Kidney tubule cell (primary cell): ENCODE measurements at places on chromosomes 6 and 20.
A peak's percentile ranks its signal among the peaks of the same experiment; 100 is the strongest.

GRCh38 chr20:12957968-12958367 is 50.8 kb upstream of the SPTLC3 start:
- DNase-seq, result no peak

- no peak for DNase-seq
Measured at GRCh38 chr6:34671801-34672656, 24.5 kb downstream of the ILRUN start.

- no peak for DNase-seq
Measured at GRCh38 chr6:39104528-39104927, 10.5 kb downstream of the SAYSD1 start.

DNA sequence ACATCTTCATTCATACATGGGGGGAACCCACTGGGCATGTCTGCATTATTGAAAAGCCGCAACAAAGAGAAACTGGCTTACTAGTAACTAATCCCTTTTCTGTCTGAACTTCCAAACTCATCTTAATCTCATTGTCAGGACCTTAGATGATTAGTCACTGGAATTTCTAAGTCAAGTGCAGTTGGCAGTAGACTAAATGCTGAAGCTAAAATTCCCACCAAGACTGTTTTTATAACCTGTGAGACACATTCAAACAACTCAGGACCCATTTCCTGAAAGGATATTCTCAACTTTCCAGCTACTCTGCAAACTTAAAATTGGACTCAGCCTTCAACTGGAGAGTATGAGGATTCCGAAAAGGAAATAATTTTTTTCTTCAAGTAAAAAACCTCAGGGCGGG is 94.8 kb upstream of the SCAF8 start:
- DNase-seq, result peak; percentile 44

GRCh38 chr6:128307671-128308070 is 212.7 kb downstream of the PTPRK start:
- no peak for DNase-seq

DNA sequence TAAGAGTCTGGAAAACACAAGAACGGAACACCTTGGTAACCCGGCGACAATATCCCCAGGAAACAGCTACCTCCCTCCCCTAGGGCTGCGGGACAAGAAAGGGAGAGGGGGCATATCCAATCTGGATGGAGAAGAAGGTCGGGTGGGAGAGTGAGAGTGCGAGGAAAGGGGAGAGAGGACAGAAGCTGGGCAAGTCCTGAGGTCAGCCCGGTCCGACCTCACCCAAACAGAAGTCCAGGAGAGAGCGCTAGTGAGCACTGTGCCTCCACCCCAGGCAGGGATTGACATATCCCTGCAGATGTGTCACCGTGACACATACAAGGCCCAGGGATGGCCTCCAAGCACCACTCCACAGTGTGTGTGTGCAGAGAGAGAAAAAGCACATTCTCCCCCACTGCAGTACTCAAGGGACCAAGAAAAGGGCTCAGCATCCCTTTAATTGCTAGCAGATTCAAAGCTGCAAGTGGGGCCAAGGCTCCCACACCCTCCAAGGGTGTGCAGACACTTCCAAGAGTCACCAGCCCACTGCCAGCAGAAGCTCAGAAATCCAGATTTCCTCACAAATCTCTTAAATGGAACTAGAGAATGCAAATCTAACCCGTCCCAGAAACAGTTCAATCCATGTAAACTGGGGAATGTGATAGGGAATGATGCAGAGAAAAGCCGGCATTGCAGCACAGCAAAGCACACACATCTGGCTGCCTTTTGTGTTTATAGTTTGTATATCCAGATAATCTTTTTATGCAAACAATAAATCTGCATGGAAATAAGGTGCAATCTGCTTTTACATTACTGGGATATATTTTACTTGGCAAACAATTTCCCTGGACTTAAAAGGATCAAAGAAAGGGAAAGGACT is 3.1 kb downstream of the PXDC1 start:
- peak; percentile 84 for DNase-seq

GRCh38 chr20:45963059-45964005 is 8.7 kb downstream of the ZNF335 start:
- DNase-seq, result peak; percentile 58

- DNase-seq, result no peak
Measured at GRCh38 chr6:44567406-44567805, 179.9 kb downstream of the CDC5L start.

- DNase-seq, result no peak
Measured at GRCh38 chr6:35173427-35174087, 32.4 kb upstream of the TCP11 start.

GRCh38 chr6:35400901-35401311 is 51.2 kb upstream of the FANCE start:
- peak; percentile 100 for DNase-seq

GRCh38 chr6:111721753-111722154 is 116.1 kb upstream of the TRAF3IP2 start:
- DNase-seq, result peak; percentile 27

DNA sequence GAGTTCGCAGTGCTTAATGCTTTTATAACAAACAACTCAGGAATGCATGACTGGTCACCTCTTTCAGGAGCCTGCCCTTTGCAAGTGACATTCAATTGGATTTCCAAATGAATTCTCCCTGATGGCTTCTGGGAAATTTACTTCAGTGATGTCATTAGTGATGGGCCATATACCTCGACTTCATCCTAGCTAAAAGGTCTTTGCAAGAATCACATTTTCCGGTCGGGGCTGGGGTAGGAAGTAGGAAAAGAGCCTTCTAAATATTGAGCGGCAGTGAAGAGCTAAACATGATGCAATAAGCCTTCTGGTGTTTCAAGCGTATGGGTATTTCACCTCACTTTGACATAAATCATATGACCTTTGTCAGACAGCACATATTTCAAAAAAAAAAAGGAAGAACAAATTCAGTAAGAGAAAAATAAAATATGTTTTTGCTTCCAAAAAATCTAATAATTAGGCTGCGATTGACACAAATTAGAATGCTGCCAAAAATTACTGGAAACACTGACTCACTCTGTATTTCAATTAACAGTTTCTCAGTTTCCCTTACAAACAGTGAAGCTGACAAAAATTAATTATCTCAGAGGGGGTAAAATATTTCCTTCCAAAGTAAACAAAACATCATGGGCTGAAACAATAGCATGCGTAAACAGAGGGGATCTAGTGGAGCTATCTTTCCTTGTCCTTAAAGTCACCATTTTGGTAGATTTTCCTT is 39.8 kb downstream of the ADTRP start:
- DNase-seq, result peak; percentile 45

- DNase-seq, result no peak
Measured at GRCh38 chr20:59231124-59231804, 67.6 kb downstream of the ZNF831 start.

DNA sequence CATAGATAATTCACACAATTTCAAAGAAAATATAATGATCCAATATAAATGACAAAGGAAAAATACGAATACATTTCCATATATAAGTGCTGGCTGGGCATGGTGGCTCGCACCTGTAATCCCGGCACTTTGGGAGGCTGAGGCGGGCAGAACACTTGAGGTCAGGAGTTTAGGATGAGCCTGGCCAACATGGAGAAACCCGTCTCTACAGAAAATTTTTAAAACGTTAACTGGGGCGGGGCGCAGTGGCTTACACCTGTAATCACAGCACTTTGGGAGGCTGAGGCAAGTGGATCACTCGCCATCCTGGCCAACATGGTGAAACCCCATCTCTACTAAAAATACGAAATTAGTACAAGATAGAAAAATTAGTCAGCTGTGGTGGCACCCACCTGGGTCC is 14.9 kb upstream of the MAPK13 start:
- no peak for DNase-seq

DNA sequence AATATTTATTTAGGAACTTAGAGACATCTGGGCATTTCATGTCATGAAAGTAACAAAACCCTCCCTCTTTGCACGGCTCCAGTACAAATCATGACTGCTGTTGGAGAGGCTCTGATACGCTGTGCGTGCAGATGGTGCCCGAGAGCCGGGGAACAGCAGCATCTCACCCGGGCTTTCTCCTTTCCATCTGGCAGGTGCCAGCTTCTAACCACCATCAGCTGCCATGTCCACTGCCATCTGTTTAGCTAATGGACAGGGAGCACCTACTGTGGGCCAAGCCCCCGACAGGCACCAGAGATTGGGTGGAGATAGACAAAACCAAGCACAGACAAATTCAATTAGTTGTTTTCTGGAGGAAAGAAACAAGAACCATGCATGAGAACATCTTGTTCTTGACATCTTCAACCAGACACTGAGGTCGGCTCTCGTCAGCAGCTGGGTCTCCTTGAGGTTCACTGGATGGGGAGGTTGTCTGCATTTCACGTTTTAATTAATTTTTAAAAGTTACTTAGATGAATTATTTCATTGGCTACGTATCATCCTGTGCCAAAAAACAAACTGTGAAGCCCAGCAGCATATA is 323.7 kb downstream of the THBS2 start:
- DNase-seq, result no peak

DNA sequence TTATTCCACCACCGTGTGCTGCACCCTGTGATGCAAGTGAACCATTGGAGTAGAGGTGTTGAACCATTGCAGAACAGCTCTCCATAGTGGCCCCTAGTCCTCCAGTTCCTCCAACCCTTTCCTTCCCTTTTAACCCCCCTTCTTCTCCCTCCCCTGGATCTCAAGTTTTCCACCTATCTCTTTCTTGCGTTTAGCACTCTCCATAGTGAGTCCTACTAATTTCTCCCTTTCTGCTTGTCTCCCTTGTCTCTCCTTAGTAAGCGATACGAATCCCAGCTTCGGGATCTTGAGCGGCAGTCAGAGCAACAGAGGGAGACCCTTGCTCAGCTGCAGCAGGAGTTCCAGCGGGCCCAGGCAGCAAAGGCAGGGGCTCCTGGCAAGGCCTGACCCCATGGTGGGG is 1.1 kb downstream of the PFDN6 start:
- no peak for DNase-seq

DNA sequence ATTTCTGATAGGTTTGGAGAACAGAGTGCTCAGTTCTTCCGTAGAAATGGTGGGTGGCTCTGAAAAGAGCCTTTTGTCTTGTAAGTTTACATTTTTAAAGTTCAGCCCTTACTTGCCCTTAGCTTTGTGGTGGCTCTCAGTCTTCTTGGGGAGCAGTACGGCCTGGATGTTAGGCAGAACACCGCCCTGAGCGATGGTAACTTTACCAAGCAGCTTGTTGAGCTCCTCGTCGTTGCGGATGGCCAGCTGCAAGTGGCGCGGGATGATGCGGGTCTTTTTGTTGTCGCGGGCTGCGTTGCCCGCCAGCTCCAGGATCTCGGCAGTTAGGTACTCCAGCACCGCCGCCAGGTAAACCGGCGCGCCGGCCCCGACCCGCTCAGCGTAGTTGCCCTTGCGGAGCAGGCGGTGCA is 19.5 kb downstream of the OR2B2 start:
- DNase-seq, result no peak

- no peak for DNase-seq
Measured at GRCh38 chr20:41201760-41202159, 64.4 kb downstream of the PLCG1 start.

- DNase-seq, result no peak
Measured at GRCh38 chr20:45315672-45316071, 7.6 kb upstream of the MATN4 start.

DNA sequence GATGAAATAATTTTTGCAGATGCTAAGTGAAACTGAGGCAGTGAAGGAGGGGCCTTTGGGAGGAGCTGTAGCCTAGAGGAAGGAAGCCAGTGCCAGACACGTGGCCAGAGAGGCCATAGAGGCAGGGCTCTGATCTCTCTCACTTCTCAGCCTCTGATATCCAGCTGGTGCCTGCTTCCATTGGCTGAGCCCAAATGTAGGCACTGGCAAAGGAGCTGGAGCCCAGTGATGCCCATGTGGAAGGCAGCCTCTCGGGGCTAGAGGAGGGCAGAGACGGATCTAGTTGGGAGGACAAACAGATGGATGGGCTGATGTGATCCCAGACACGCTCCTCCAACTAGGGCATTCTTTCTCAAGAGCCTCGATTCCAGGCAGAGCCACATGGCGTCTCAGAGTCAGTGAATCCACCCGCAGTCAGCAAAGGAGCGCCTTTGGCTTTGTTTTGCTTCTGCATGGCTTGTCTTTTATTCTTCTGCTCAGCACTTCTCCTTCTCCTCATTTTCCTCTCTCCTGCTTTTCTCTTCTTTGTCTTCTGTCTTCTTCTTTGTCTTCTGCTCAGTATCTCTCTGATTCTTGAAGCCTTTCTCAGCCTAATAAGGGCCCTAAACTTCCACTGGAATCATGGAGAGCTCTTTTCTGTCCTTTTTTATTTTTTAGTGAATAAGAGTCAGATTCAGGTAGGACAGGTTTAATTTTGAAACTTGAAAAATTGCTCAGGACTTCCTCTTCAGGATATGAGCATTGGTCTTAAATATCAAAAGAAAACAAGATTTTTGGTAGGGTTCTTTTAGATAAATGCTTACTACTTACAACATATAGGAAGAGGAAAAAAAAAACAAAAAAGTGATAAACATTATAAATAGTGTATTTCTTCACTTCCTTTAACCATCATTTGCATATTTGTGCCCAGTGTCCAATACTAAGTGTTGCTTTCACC is 41.8 kb downstream of the CYP24A1 start:
- no peak for DNase-seq

GRCh38 chr20:2867081-2867864 is 6.0 kb upstream of the PTPRA start:
- no peak for DNase-seq

GRCh38 chr20:33796907-33797544 is 14.1 kb upstream of the CHMP4B start:
- DNase-seq, result peak; percentile 76

DNA sequence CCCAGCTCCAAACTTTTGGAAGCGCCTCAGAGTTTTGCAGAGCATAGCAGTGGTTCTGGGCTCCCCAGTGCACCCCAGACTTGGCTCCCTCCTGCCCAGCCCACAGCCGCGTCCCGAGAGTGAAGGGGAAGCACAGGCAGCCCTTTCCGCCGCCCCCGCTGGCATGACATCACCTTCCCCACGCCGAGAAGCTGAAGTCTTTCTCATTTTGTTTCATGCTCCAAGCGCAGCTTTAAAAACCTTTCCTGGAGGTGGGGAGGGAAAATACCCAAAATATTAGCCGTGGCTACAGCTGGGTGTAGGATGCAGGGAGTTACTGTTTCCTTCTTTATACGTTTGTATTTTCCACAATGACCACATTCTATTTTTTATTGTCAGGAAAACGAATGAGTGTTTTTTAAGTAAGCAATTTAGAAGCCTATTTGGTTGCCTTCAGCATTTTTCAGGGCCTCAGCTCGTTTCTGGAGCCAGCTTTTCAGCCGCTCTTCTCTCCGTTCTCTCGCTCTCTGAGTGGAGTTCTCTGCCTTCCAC is 72.9 kb downstream of the SNX5 start:
- DNase-seq, result no peak

DNA sequence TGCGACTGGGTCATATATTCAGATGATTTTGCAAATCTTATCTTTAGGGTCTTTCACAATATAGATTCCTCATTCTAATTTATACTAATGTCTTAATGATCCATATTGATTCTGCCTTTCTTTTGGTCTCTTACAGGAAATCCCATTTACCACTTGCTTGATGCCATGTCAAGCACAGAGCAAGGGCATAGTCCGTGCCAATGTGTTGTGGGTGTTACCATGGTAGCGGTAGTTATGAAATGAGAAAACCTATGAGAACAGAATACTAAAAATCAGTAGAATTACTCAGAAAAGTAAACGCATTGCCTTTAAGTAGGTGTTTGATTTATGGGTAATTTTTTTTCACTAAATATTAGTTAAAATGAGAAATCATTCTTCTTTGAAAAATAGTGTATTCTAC is 153.9 kb upstream of the RAB32 start:
- no peak for DNase-seq

- DNase-seq, result no peak
Measured at GRCh38 chr6:31737315-31737990, 1.1 kb upstream of the CLIC1 start.

GRCh38 chr6:30821862-30822784 is 62.2 kb upstream of the DDR1 start:
- DNase-seq, result peak; percentile 46

- DNase-seq, result no peak
Measured at GRCh38 chr6:103193413-103193812, 1666.3 kb downstream of the HACE1 start.
